ENCODE measurements at places on chromosomes 12 and 14. TPM values are rescaled to one million over a fixed set of nuclear protein-coding genes. Genes with fewer than 3 reads are reported as not detected.

Gene DNAI7
- 3.9 TPM for total RNA-seq

Gene SOAT2
- total RNA-seq, result 0.41 TPM

Gene RAB5B
- total RNA-seq, result 86.6 TPM

Gene POTEG
- not detected for total RNA-seq

Gene BBOF1
- 5.8 TPM for total RNA-seq

Gene INTS13
- total RNA-seq, result 19.8 TPM

Gene COL2A1
- 29.5 TPM for total RNA-seq

Gene MYO1H
- total RNA-seq, result 0.53 TPM

Gene HOXC5
- total RNA-seq, result 4.0 TPM

Gene DCN
- 388 TPM for total RNA-seq

Gene NOVA1
- total RNA-seq, result 14.6 TPM

Gene VASH1
- total RNA-seq, result 25.0 TPM

Gene KCNH5
- total RNA-seq, result 0.23 TPM

Gene PRPF39
- 77.8 TPM for total RNA-seq

Gene CMA1
- total RNA-seq, result not detected

Gene ATN1
- 77.0 TPM for total RNA-seq

Gene CISTR
- total RNA-seq, result not detected

Gene NGB
- total RNA-seq, result not detected

Gene ANKRD33
- 0.64 TPM for total RNA-seq

Gene FIGNL2
- 3.7 TPM for total RNA-seq

Gene GRIN2B
- 4.4 TPM for total RNA-seq

Gene GARIN6
- not detected for total RNA-seq

Gene OSBPL8
- total RNA-seq, result 108 TPM

Gene POLE2
- total RNA-seq, result 14.4 TPM

Gene LTB4R2
- total RNA-seq, result 9.1 TPM

Gene ACVR1B
- total RNA-seq, result 46.0 TPM

Gene NAV3
- 46.5 TPM for total RNA-seq

Gene CLEC4E
- 1.5 TPM for total RNA-seq

Gene SPATA7
- total RNA-seq, result 25.7 TPM

Gene BCL11B
- total RNA-seq, result 2.9 TPM

Gene LIMA1
- 62.8 TPM for total RNA-seq

Gene MDM1
- total RNA-seq, result 19.7 TPM

Gene LRRC43
- total RNA-seq, result 5.3 TPM

Gene IL22
- not detected for total RNA-seq

Gene ACACB
- 54.4 TPM for total RNA-seq

Gene RTL1
- total RNA-seq, result 8.5 TPM

Gene TMCC3
- total RNA-seq, result 23.3 TPM

Gene ANG
- total RNA-seq, result 5.1 TPM

Gene APOLD1
- 24.1 TPM for total RNA-seq

Gene GDF3
- total RNA-seq, result 0.64 TPM

Gene KCNMB4
- 8.9 TPM for total RNA-seq

Gene VRTN
- total RNA-seq, result not detected

Gene NFE2
- 6.6 TPM for total RNA-seq
